Neural crest cell (in vitro differentiated cells): ENCODE measurements at places on chromosomes 1 and 21. TPM values are rescaled to one million over a fixed set of nuclear protein-coding genes. Genes with fewer than 3 reads are reported as not detected.

FAM110D gene
- 1.0 and 1.2 TPM in 2 replicates for total RNA-seq

PEAR1 gene
- total RNA-seq, result 6.8 and 6.9 TPM in 2 replicates

BCAR3 gene
- total RNA-seq, result 38.5 and 41.6 TPM in 2 replicates

OLFML3 gene
- total RNA-seq, result 4.3 and 6.1 TPM in 2 replicates

GPATCH4 gene
- total RNA-seq, result 40.6 and 41.2 TPM in 2 replicates

PI4KB gene
- total RNA-seq, result 46.3 and 52.0 TPM in 2 replicates

OR2L13 gene
- not detected in 2 replicates for total RNA-seq

APOBEC4 gene
- total RNA-seq, result not detected in 2 replicates

TAF1A gene
- 19.7 and 22.7 TPM in 2 replicates for total RNA-seq

AGT gene
- total RNA-seq, result 0.16 and 0.26 TPM in 2 replicates

DNA sequence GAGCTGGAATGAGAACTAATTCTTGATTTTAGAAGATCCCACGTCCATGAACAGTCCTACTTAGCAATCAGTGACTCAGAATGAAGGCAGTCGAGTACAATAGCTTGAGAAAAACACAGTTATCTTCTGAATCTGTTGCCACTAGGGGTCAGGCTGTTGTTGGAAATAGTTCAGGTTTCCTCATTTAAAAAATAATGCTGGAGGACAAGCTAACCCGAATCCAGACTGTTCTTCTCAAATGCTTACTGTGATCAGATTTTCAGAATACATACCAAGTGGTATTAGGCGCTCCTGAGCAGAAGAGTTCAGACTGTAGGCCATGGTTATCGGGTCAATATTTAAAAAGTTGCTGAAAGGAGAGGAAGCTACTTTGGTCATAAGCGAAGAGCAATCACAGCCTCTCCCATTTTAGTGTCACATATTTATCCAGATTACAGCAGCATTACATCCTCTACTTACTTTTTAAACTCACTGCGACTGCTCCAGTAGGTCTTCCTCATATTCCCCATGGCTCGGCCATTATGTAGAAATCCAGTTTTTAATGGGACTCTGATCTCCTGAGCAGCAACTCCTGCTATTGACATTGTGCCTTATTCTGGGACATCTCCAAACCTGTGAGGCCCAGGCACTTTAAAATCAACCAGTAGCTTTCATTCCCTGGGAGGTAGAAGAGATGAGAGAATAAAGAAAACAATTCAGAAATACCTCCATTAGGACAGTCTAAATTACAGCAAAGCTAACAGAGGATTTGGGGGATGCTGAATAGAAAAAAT lies 10.9 kb downstream of the ERRFI1 start:
- DNase-seq, result peak; percentile 55
- H3K4me3 ChIP-seq, result no peak overlapping the region
- no peaks in the 10 kb centered on the region for H3K27me3 ChIP-seq
- H3K4me1 ChIP-seq, result peaks cover 56% of the 10 kb centered on the region

GRCh38 chr21:40074710-40075109 lies 207.5 kb downstream of the PCP4 start:
- peaks cover 14% of the 10 kb centered on the region for H3K4me1 ChIP-seq
- no peaks in the 10 kb centered on the region for H3K27me3 ChIP-seq
- H3K36me3 ChIP-seq, result no peaks in the 10 kb centered on the region
- DNase-seq, result no peak
- H3K27ac ChIP-seq, result no peak overlapping the region
- no peak overlapping the region for H3K4me3 ChIP-seq

DNA sequence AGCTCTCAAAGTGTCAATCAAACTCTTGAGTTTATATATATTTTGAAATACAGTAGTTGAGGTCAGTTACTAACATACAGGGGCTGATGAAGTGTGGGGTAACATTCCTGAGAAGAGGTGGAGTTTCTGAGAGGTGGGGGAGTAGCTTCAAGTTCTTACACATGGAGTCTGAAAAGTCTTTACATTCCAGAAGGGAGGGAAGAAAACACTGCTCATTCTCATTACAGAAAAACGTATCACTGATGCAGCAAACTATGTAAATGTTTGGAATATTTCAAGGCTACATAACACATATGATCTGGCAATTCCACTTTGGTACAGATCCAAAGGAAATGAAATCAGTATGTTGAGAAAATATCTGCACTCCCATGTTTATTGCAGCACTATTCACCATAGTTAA lies 1065.8 kb upstream of the B3GALT2 start:
- no peak overlapping the region for H3K4me3 ChIP-seq
- H3K27me3 ChIP-seq, result no peaks in the 10 kb centered on the region
- no peaks in the 10 kb centered on the region for H3K36me3 ChIP-seq
- no peak overlapping the region for H3K27ac ChIP-seq
- DNase-seq, result no peak
- no peaks in the 10 kb centered on the region for H3K4me1 ChIP-seq

- H3K27ac ChIP-seq, result no peak overlapping the region
- DNase-seq, result no peak
- peaks cover 8% of the 10 kb centered on the region for H3K36me3 ChIP-seq
- peaks cover 12% of the 10 kb centered on the region for H3K27me3 ChIP-seq
- H3K4me1 ChIP-seq, result no peaks in the 10 kb centered on the region
Measured at GRCh38 chr1:203095061-203095690, 9.4 kb upstream of the MYOG start.

- H3K27me3 ChIP-seq, result no peaks in the 10 kb centered on the region
- peak overlapping the region; percentile 13 for H3K27ac ChIP-seq
- no peaks in the 10 kb centered on the region for H3K36me3 ChIP-seq
- no peak for DNase-seq
- H3K4me1 ChIP-seq, result peaks cover 53% of the 10 kb centered on the region
- no peak overlapping the region for H3K4me3 ChIP-seq
Measured at GRCh38 chr1:19445417-19446342, 39.7 kb downstream of the CAPZB start.

DNA sequence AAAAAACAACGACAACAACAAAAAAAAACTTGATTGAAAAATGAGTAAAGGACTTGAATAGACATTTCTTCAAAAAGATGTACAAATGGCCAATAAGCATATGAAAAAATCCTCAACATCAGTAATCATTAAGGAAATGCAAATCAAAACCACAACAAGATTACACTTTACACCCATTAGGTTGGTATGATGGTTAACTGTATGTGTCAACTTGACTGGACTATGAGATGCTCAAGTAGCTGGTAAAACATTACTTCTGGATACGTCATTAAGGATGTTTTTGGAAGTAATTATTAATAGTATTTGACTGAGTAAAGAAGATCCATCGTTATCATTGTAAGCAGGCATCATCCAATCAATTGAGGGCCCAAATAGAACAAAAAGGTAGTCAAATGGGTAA lies 34.9 kb upstream of the LYPLAL1 start:
- no peak overlapping the region for H3K4me3 ChIP-seq
- DNase-seq, result no peak
- H3K27ac ChIP-seq, result no peak overlapping the region
- no peaks in the 10 kb centered on the region for H3K27me3 ChIP-seq
- peaks cover 2% of the 10 kb centered on the region for H3K36me3 ChIP-seq

DNA sequence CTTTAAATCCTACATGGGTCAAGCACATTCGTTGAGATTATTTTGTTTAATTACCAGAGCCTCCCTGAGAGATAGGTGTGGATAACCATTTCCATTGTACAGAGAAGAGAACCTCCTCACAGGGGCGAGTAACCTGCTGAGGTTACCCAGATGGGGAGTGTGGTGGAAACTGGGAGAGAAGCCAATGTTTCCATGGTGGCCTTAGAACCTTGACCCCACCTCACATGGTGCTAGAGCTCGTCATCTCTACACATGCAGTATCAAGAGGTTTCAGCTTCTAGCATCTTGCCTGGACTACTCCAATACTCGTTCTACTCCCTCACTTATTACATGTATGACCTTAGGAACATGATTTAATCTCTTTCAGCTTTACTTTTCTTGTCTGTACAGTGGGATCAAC lies 4.8 kb downstream of the REG4 start:
- peaks cover 36% of the 10 kb centered on the region for H3K27me3 ChIP-seq
- no peak overlapping the region for H3K4me3 ChIP-seq
- no peaks in the 10 kb centered on the region for H3K4me1 ChIP-seq

DNA sequence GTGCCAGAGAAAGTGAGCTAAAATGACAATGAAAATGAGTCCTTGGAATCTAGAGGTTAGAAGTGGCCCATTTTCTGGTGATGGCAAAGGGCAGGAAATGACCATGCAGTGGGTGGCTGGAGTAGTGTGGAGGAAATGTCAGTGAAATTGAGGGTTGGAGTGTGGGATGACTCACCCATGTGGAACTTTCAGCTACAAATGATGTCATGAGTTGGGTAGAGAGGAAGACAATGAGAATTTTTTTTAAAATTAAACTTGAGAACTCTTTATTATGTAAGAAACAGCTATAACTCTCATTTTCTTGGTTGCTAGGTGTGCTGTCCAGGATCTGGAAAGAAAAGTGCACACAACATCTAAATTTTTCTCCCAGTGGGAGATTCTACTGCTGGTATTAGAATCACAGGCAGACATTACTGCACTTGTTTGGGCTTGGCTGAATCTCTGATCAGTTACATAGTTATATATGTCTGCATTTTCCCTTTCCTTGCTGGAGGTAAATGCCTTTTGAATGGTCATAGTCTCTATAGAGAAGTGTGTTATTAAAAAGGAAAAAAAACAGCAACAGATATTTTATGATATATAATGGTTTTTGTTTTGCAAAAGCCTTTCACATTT lies 56.8 kb upstream of the GNG12 start:
- no peaks in the 10 kb centered on the region for H3K27me3 ChIP-seq
- H3K4me1 ChIP-seq, result peaks cover 26% of the 10 kb centered on the region
- no peak overlapping the region for H3K4me3 ChIP-seq
- H3K36me3 ChIP-seq, result no peaks in the 10 kb centered on the region
- peak overlapping the region; percentile 9 for H3K27ac ChIP-seq

DNA sequence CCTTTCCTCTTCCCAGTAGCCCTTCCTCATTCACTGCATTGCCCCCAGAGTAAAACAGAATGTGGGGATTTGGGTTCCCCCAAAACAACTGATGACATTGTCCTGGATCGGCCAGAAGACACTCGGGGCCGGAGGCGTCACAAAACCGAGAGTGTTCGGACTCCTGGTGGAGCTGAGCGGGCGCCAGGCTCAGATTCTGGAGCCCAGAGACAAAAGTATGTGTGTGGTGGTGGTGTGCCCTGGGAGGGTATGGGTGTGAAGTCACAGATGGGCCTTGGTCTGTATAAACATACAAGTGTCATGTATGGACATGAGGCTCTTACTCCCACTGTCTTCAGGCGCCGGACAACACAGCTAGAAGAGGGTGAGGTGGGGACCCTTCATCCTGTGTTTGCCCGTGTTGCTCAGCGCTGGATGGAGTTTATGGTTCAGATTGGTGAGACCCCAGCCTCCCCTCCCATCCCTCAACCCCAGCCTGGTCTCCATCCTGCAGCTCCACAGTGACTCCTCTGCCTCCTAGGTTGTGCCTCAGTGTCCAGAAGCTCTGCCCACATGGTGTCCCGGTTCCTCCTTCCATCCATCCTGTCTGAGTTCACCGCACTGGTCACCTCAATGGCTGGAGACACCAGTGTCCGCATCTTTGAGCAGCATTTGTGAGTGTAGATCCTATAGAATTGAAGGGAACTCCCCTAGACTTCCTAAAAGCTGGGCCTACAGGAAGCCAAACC lies 12.4 kb downstream of the HYI start:
- H3K4me1 ChIP-seq, result peaks cover 11% of the 10 kb centered on the region
- peak overlapping the region; percentile 58 for H3K27ac ChIP-seq
- H3K27me3 ChIP-seq, result no peaks in the 10 kb centered on the region
- peaks cover 4% of the 10 kb centered on the region for H3K36me3 ChIP-seq
- DNase-seq, result no peak

- H3K4me1 ChIP-seq, result no peaks in the 10 kb centered on the region
- no peaks in the 10 kb centered on the region for H3K27me3 ChIP-seq
- no peak for DNase-seq
Measured at GRCh38 chr1:194807530-194808220, 1621.3 kb upstream of the B3GALT2 start.

GRCh38 chr1:226903819-226904716 lies 33.7 kb downstream of the PSEN2 start:
- no peak overlapping the region for H3K4me3 ChIP-seq
- no peaks in the 10 kb centered on the region for H3K27me3 ChIP-seq
- H3K4me1 ChIP-seq, result peaks cover 4% of the 10 kb centered on the region
- peaks cover 11% of the 10 kb centered on the region for H3K36me3 ChIP-seq

- H3K27me3 ChIP-seq, result no peaks in the 10 kb centered on the region
- H3K4me3 ChIP-seq, result no peak overlapping the region
- no peak for DNase-seq
- H3K27ac ChIP-seq, result no peak overlapping the region
Measured at GRCh38 chr1:228238461-228238860, 30.6 kb downstream of the OBSCN start.

- no peaks in the 10 kb centered on the region for H3K27me3 ChIP-seq
- no peak for DNase-seq
- no peaks in the 10 kb centered on the region for H3K4me1 ChIP-seq
- H3K36me3 ChIP-seq, result no peaks in the 10 kb centered on the region
Measured at GRCh38 chr1:61241411-61241838, 159.1 kb downstream of the NFIA start.

DNA sequence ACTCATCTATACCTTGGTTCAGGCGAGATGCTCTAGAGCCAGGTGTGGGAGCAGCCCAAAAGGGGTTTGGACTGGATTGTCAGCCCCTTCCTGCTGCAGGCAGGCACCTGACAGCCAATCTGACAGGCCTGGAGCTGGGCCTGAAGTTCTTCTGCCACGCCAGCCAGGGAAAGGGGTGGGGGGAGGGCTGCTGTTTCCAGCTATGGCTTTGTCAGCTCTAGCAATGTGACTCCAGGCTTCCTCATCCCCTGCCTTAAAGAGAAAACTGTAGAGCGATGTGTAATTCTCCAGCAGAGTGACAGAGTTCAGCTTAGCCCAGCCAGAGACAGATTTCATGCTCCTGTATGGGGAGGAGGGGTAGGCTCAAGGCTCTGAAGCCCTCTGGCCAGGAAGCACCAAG lies 30.3 kb downstream of the WNT4 start:
- H3K27ac ChIP-seq, result no peak overlapping the region
- peaks cover 39% of the 10 kb centered on the region for H3K4me1 ChIP-seq
- no peak overlapping the region for H3K4me3 ChIP-seq
- no peak for DNase-seq

- H3K27ac ChIP-seq, result no peak overlapping the region
- no peaks in the 10 kb centered on the region for H3K4me1 ChIP-seq
- DNase-seq, result no peak
- peaks cover 2% of the 10 kb centered on the region for H3K36me3 ChIP-seq
- H3K27me3 ChIP-seq, result no peaks in the 10 kb centered on the region
Measured at GRCh38 chr1:152517237-152517811, 3.0 kb downstream of the CRCT1 start.

DNA sequence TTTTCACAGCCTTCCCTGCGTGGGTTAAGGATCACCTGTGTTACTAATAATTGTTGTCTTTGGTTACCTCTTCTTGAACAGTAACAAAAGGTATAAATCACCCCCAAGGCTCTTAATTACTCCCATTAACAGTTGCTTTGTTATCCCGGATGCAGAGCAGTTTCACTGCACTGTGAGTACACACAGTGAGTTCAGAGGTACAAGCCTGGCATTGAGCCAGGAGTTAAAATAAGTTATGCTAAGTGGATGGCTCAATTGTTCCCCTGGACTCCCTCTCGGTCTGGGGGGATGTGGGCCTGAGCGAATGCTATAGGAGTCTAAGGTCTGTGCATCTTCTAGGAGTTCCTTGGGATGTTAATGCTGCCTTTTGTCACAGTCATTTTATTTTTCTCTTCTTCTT lies 258.3 kb downstream of the ATG4C start:
- no peak for DNase-seq
- peaks cover 19% of the 10 kb centered on the region for H3K4me1 ChIP-seq
- peaks cover 3% of the 10 kb centered on the region for H3K27me3 ChIP-seq
- peaks cover 3% of the 10 kb centered on the region for H3K36me3 ChIP-seq
